Psoas muscle (tissue), 8 donors: ENCODE measurements at places on chromosomes 16 and 17. TPM values are rescaled to one million over a fixed set of nuclear protein-coding genes. Genes with fewer than 3 reads are reported as not detected.

DNA sequence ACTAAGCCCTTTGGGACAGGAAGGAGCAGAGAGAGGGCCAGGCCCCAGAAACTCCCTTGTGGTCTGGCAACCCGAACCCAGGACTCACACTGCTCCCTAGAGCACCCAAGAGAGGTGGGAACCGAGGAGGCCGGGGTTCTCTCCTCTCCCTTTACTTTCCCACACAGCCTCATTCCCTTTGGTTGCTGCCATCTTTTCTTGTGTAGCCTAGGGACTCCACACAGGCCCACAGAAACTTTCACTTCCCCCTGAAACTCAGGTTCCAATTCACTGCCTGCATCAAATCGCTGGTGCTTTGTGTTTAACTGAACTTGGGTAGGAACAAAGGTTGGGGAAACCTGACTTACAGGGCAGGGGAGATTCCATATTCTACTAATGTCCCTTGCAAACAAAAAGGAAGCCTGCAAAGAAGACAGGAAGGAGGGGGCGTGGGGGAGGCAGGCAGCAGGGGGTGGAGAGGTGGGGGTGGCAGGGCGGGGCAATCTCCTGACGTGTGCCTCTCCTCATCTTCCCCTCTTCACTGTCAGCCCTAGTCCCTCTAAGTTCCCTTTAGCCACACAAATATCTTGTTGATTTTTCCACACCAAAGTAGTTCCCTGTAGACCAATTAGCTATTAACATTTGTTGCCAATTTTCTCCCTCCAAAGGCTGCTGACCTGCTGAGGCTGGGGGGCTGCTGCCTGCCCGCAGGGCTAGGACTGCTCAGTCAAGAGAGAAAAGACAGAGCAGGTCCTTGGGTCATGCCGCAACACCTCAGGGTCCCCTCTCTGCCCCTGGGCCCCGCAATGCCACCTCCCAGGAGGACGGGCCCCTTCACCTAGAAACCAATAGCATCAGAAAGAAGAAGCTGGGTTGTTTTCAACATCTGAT, 8.0 kb downstream of the ST3GAL2 start:
- H3K27me3 ChIP-seq = no peaks in the 10 kb centered on the region
- DNase-seq = no peak
- peak overlapping the region; percentile 95 for H3K27ac ChIP-seq
- H3K4me1 ChIP-seq = peaks cover 79% of the 10 kb centered on the region

DNA sequence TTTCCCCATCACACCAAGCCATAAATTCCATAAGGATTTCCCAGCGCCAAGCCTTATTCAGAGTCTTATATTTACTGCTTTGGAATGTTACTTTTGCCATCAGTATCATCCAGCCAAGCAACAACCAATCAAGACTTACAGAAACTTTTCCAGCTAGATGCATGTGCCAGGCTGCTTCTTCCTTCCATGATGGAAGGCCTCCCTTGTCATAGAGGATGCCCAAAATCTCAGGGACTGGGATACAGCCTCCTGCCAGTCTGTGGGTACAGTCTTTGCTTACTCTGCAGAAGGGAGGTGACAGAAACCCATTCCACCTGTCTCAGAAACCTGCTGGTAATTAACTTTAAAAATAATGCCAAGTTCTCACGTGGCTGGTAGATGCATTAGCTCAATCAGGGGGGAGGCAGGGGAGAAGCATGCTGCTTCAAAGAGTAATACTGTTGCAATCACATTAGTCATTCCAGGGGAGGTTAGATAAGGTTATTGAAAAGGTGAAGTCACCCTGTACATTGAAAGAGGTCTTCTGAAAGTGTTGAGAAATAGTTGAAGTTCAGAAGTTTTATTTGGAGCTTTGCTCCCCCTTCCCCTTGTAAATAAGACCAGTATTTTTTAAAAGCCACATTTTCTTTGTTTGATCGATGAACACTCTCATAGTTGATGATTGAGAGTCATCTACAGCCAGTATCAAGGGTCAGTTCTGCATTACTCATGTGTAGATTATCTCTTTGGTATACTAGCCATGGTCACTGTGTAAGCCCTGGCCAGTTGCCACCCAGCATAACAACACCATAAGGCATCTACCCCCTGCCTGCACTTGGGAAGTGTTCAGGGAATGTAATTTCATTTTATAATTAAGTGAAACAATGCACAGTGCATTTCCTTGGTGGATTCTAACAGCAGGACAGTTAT, 22.2 kb downstream of the HLF start:
- H3K4me1 ChIP-seq = peaks cover 36% of the 10 kb centered on the region
- no peak overlapping the region for H3K4me3 ChIP-seq
- no peaks in the 10 kb centered on the region for H3K27me3 ChIP-seq
- DNase-seq = no peak

GRCh38 chr17:45668316-45668715, 115.8 kb upstream of the CRHR1 start:
- no peak overlapping the region for H3K27ac ChIP-seq
- no peak overlapping the region for H3K4me3 ChIP-seq
- no peaks in the 10 kb centered on the region for H3K36me3 ChIP-seq
- DNase-seq = no peak
- no peaks in the 10 kb centered on the region for H3K4me1 ChIP-seq
- peaks cover 11% of the 10 kb centered on the region for H3K27me3 ChIP-seq

DNA sequence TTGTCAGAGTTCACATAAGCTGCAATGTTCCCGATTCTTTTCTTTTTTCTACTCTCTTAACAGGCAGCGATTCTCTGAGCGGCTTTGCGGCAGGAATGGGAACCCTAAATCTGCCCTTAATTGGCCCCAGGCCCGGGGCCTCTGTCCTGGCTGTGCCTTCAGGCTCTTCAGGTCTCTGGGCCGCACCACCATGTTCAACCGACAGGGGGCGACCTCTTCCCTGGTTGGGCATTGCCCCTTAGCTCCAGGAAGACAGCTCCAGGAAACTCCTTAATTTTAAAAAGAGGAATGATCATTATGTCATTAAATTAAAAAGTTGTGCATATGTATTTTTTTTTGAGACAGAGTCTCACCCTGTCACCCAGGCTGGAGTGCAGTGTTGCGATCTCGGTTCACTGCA, 20.3 kb downstream of the CACNG5 start:
- H3K4me1 ChIP-seq = peaks cover 9% of the 10 kb centered on the region
- H3K27ac ChIP-seq = no peak overlapping the region
- no peaks in the 10 kb centered on the region for H3K36me3 ChIP-seq

GRCh38 chr16:55839115-55839514, 6.2 kb upstream of the CES1 start:
- no peak for DNase-seq
- H3K4me1 ChIP-seq = no peaks in the 10 kb centered on the region
- no peaks in the 10 kb centered on the region for H3K36me3 ChIP-seq
- H3K27ac ChIP-seq = no peak overlapping the region
- no peak overlapping the region for H3K4me3 ChIP-seq

DNA sequence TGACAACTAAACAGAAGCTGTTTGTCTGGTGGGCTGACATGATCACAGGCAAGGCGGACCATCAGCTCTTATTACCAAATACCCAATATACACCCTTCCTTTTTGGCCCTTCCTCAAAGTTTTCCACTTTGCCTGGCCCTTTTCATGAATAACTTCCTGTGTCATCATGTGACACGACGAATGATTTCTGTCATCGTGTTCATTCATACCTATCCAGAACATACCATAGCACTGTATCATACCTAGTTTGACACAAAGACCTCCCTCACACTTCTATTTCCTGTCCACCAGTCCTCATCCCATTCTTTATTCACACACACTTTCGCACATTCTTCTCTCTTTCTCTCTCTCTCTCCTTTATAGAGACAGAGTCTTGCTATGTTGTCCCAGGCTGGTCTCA, 131.8 kb downstream of the STX8 start:
- no peaks in the 10 kb centered on the region for H3K36me3 ChIP-seq
- no peak for DNase-seq
- no peaks in the 10 kb centered on the region for H3K27me3 ChIP-seq
- H3K4me1 ChIP-seq = peaks cover 5% of the 10 kb centered on the region

DNA sequence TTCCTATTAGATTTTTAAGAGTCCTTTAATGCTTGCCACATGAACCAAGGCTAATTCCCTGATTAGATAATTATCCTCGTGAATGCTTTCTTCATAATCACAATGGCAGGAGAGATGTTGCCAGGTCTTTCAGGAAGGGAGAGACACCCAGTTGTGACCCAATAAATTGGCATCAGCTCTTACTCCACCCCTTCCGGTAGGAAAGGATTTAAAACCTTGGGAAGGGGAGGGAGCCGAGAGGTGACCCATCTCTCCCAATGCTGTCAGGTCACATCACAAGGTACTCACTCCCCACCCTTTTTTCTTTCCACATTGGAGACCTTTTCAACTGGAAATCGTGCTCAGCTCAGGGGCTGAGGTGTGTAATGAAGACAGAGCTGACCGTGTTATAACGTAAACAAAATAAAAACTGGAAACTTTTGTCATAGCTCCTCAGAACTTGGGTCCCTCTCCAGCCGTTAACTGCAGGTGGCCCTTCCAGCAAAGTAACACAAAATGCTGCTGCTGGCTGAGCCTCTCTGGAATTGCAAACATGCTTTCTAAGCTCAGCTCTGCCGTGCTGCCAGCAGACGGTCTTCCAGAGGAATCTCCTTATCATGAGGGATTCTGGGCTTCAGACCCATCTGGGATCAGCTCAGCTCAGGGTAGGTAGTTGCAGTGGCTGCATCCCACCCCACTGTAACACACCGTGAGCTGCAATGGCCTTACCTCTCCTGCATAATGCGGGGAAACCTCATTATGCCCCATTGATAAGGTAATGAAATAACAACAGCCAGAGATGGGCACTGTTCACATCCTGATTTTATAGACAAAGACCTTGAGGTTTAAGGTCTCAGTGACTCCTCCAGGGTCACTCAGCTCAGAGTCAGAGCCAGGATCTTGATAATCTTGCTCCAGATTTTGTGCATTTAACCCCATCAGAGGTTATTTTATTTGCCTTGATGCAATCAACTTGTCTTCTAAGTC, 15.6 kb downstream of the TMEM100 start:
- DNase-seq = no peak

DNA sequence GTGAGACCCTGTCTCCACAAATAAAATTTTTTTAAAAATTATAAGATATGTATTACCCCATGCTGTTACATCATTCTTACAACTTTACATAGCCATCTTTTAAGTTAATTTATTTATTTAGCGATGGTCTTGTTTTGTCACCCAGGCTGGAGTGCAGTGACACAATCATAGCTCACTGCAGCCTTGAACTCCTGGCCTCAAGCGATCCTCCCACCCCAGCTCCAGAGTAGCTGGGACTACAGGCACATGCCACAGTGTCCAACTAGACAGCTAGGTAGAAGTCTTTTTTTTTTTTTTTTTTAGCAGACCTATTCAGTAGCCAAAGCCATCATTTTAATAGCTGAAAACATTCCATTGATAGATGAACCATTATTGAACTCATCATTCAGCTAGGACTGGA, 92.7 kb downstream of the NDE1 start:
- no peaks in the 10 kb centered on the region for H3K27me3 ChIP-seq
- DNase-seq = no peak
- no peaks in the 10 kb centered on the region for H3K4me1 ChIP-seq
- no peak overlapping the region for H3K27ac ChIP-seq

DNA sequence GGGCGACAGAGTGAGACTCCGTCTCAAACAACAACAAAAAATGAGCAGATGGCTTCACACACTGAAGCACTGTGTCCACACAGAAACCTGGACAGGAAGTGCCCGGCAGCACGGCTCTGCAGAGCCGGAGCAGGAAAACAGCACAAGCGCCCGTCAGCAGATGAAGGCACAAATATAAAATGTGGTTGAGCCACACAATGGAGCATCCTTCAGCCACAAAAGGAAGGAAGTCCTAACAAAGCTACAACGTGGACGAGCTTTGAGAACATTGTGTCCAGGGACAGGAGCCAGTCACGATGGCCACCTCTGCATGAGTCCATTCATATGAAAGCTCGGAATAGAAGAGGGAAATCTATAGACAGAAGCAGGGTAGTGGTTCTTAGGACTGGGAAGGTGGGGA, 15.7 kb downstream of the RHBDF2 start:
- H3K4me3 ChIP-seq = no peak overlapping the region
- H3K36me3 ChIP-seq = peaks cover 17% of the 10 kb centered on the region
- H3K27me3 ChIP-seq = no peaks in the 10 kb centered on the region

DNA sequence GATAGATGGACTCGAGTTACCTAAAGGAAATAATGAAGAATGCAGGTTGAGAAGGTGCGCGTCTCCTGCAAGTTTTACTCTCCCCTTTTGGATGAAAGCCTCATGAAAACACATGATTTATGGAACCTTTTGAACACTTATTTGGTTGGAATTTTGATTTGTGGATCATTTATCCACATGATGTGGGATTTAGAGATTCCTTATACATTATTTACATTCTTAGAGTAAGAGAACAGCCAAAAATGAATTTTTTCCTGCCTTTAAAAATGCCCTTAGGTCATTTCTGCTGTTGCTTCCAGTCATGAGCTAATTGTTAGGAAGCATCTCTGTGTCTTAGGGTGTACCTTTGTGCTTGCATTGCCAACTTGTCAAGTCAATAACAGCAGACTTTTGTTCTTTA, 99.9 kb downstream of the RPTOR start:
- no peak for DNase-seq
- H3K4me3 ChIP-seq = no peak overlapping the region
- H3K27me3 ChIP-seq = no peaks in the 10 kb centered on the region
- H3K27ac ChIP-seq = no peak overlapping the region

GRCh38 chr17:73591296-73592078, 52.8 kb downstream of the SDK2 start:
- no peaks in the 10 kb centered on the region for H3K4me1 ChIP-seq
- H3K36me3 ChIP-seq = no peaks in the 10 kb centered on the region
- H3K4me3 ChIP-seq = no peak overlapping the region
- no peak overlapping the region for H3K27ac ChIP-seq
- no peaks in the 10 kb centered on the region for H3K27me3 ChIP-seq

DNA sequence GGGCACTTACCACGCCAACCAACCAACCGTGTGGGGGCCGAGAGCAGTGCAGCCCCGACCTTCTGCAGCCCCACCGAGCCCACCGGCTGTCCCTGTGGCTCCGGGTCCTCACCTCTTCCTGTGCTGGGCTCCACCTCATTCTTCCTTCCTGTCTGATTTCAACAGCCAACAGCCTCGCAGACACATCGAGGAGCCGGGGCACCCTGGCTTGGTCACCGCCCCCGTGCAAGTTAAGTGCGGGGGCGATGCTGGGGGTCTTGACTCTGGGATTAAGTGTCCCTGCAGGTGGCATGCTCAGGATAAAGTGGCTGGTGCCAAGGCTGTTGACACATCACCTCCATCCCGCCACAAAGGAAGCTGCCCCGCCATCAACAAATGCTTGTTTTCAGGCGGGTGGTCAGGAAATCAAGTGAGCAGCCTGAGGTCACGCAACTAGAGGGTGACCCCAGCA, at the start of gene NLRC3:
Gene NLRC3, minus strand, starts transcription at position 102 of the 451 bp plus-strand sequence. CDS start 12,367 bp downstream, outside the sequence.
- H3K27ac ChIP-seq = no peak within 1 kb of the TSS
- DNase-seq = peak; percentile 40
- H3K4me3 ChIP-seq = peak within 1 kb of the TSS; percentile 34

GRCh38 chr16:65054457-65054856, 67.4 kb downstream of the CDH11 start:
- H3K27ac ChIP-seq = no peak overlapping the region
- no peak for DNase-seq
- peaks cover 3% of the 10 kb centered on the region for H3K4me1 ChIP-seq
- H3K27me3 ChIP-seq = no peaks in the 10 kb centered on the region

- no peak overlapping the region for H3K4me3 ChIP-seq
- no peaks in the 10 kb centered on the region for H3K27me3 ChIP-seq
- peak; percentile 88 for DNase-seq
- H3K4me1 ChIP-seq = peaks cover 69% of the 10 kb centered on the region
- no peaks in the 10 kb centered on the region for H3K36me3 ChIP-seq
Observed at GRCh38 chr17:41777574-41778188, 8.8 kb downstream of the JUP start.

Gene CAVIN1
- total RNA-seq = 122 TPM

Gene ABHD15
- total RNA-seq = 2.5 TPM

Gene AXIN2
- total RNA-seq = 7.9 TPM

Gene PMP22
- total RNA-seq = 216 TPM

Gene SLC52A1
- not detected for total RNA-seq

Gene VTN
- not detected for total RNA-seq

Gene HBA2
- total RNA-seq = 11.9 TPM

Gene ZDHHC1
- total RNA-seq = 6.9 TPM

Gene ATP2A1
- 1,569 TPM for total RNA-seq

Gene TPSB2
- 14.2 TPM for total RNA-seq

Gene CAMKK1
- 2.3 TPM for total RNA-seq
